Mammary epithelial cell (primary cell): ENCODE measurements at places on chromosomes 5 and 9. TPM values are rescaled to one million over a fixed set of nuclear protein-coding genes. Genes with fewer than 3 reads are reported as not detected.

GRCh38 chr9:129264388-129264787, 86.3 kb upstream of the IER5L start:
- DNase-seq: no peak

TRAF1 gene
- total RNA-seq: 1.0 TPM

DNA sequence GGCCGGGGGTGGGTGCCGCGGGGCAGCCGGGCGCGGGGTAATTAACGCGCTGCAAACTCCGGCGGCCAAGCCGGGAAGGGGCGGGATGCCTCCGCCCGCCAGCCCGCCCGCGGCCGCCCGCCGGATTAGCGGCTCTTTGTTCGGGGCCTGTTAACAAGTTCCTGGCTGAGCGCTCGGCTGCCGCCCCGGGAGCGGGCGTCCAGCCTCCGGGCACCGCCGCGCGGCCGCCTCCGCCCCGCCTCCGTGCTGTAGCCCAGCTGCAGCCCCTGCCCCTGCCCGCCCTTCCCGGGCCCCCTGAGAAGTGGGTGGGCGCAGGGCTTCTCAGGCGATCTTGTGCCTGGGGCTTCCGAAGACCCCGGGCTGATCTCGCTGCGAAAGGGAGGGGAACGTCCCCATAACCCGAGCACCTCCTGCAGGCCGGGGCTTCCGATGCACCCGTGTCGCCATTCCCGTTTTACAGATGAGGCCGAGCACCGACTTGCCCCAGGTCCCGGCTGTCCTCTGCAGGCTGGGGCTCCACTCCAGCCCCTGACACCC, 7.5 kb downstream of the UNC5A start:
- DNase-seq: no peak

GRCh38 chr5:176366232-176366894, 1.1 kb downstream of the ARL10 start:
- DNase-seq: no peak

- DNase-seq: no peak
Measured at GRCh38 chr5:122019919-122020590, 58.0 kb downstream of the LOX start.

FAM78A gene
- 0.35 and 0.42 TPM in 2 replicates for total RNA-seq

DNA sequence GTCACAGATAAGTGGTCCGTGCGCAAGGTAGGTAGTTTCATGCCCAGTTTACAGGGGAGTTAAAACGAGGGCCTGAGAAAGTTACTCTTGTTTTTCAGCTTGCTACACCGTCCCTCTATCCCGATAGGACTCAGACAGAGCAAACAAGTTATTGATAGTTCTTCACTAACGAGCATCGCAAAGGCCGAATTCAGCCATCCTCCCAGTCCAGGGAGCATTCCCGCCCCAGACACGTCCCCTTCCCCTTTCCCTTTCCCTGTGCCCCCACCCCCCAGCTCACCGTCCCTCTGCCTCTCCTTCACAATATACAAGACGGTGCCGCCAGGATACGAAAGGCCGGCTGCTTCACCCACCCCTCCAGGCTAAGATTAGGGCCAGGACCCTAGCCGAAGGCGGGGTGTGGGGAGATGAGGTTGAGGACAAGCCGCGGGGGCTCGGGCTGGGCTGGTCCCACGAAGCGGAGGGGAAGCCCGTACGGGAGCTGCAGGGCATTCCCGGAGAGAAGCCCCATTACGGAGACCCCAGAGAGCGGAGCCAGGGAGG, 599 bp downstream of the KIAA1191 start:
- DNase-seq: peak; percentile 23

CYFIP2 gene
- 5.5 TPM for total RNA-seq

TMEM252 gene
- not detected for total RNA-seq

ST8SIA4 gene
- under 0.01 TPM for total RNA-seq

- peak; percentile 77 for DNase-seq
Measured at GRCh38 chr5:119332978-119333401, 22.8 kb upstream of the TNFAIP8 start.

- no peak for DNase-seq
Measured at GRCh38 chr9:78609450-78609849, 312.5 kb downstream of the PSAT1 start.

GRCh38 chr5:30659417-30659816, 534.1 kb upstream of the CDH6 start:
- no peak for DNase-seq

- DNase-seq: no peak
Measured at GRCh38 chr5:135829179-135829578, 5.3 kb upstream of the SLC25A48 start.

CXCL14 gene
- 3.9 and 7.2 TPM in 2 replicates for total RNA-seq

DNA sequence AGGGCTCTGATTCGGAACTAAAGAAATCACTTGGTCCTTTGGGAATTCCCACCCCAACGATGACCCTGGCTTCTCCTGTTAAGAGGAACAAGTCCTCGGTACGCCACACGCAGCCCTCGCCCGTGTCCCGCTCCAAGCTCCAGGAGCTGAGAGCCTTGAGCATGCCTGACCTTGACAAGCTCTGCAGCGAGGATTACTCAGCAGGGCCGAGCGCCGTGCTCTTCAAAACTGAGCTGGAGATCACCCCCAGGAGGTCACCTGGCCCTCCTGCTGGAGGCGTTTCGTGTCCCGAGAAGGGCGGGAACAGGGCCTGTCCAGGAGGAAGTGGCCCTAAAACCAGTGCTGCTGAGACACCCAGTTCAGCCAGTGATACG, 83.4 kb downstream of the GOLPH3 start:
- DNase-seq: no peak

DNA sequence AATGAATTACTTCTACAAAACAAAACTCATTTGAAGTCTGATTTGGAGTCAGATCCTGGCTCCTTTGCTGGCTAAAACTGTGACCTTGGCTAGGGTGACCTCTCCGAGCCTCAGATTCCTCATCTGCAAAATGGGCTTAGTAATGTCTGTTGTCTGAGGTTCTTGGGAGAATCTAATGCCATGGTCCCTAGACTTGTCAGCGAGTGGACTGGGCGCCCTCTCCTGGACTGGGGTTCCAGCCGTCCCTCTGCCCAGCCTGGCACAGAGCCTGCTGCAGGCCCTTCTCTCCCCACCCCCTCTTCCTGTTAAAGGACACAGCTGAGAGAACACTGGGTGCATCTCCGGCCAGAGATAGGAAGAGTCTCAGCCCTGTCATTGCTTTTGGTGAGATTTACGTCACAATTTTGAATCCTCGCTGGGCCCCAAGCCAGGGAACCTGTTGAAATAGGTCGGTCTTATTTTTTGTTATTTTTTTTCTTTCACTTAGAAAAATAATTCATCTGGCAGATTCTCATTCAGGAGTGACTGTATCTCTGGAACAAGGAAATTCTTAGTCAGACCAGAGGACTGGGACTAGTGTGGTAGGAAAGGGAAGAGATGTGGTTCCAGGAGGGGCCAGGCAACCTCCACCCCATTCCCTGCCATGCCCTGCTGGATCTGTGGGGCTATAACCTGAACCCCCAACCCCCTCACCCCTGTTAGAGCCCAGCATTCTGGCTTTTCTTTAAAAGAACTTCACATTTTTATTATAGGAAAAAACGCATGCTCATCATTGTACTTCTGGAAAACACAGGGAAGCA, 48.2 kb upstream of the RPL26L1 start:
- peak; percentile 36 for DNase-seq

GRCh38 chr5:165003283-165003682, 1497.9 kb downstream of the MAT2B start:
- DNase-seq: no peak

GABRA6 gene
- not detected for total RNA-seq

DNA sequence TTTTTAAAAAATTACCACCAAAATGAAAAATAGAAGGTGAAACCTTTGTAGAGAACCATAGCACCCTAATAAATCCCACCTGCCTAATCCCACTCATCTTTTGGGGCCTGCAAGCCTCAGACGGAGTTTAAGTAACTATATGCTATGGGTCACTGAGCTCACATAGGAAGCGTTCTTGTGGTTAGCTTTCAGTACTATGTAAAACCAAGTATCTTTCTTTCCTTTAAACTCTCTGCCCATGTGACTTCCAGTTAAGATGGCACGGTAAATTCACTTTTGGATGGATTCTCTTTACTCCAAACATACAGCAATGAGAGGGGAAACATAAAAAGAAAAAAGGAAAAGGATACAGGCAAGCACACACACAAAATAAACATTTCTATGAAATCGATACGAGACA, 50.9 kb downstream of the FANCC start:
- no peak for DNase-seq

DNA sequence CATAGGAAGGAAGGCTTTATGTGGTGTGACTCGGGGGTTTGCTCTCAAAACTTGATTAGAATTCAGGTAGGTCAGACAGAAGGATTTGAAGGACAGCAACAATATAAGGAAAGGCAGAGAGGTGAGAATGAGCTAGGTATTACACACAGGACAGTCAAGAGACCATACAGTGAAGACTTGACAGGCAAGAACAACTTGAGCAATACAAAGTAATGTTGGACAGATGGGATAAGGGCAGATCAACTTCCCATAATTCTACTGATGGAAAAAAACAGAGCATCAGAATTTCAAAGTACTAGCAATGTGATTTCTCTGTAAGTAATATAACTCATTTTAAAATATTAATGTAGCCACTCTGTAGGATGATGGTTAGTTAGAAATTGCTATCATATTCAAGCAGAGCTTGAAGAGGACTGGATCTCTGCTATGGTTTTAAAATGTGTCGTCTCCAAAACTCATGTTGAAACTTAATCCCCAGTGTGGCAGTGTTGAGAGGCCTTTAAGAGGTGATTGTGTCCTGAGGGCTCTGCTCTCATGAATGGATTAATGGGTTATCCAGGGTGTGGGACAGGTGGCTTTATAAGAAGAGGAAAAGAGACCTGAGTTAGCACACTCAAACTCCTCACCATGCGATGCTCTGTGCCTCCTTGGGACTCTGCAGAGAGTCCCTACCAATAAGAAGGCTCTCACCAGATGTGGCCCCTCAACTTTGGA, 22.4 kb upstream of the HOMER1 start:
- DNase-seq: no peak

FCHO2 gene
- total RNA-seq: 15.5 TPM

DNA sequence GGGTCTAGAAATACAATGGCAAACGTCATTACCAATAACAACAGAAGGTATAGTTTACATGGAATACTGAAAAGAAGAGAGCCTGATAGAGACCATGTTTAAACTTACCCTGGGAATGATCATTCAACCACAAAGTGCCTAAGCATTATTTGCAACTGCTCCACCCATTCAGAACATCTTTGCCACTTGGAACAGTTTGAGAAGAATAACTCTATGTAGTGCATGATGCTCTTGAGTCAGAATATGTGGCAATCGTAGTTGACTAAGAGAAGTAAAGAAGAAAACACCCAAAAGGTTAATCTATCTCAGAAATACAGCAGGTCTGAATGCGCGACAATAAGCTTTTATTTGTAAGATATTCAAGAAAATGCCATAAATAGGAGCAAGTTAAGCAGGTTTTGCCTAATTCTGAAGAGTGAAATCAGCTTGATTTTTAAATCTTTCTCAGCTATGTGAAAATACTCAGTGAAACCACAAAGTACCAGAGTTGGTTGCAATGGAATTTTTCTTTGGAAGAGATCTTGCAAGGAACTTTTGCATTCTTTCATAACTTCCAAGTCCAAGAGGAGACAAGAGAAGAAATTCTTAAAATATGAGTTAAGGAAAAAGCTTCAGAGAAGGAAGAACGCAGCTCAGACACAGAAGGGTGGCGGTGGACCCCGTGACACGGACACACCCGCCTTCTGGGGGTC, 64.3 kb downstream of the HABP4 start:
- peak; percentile 52 for DNase-seq

GRCh38 chr5:1639757-1640156, 116.0 kb upstream of the LPCAT1 start:
- DNase-seq: no peak

GRCh38 chr5:83789371-83789770, 68.7 kb upstream of the HAPLN1 start:
- no peak for DNase-seq

DNA sequence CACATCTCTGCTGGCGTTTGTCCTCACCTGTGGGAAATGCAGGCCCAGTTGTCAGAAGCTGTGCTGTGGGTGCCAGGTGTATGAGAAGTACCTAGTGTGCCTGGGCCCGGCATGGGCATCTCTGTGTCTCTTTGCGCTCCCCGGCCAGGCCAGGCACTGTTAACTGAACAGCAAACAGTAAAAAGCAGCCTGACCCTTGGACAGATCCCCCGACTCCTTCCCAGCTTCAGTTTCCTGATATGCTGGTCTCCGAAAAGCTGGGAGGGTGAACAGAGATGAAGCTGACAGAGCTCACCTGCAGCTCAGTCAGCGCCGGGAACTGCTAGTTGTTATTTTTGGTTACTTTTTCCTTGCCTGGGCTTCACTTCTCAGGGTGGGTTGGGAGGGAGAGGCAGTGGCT, 28.9 kb downstream of the RXRA start:
- DNase-seq: no peak

DNA sequence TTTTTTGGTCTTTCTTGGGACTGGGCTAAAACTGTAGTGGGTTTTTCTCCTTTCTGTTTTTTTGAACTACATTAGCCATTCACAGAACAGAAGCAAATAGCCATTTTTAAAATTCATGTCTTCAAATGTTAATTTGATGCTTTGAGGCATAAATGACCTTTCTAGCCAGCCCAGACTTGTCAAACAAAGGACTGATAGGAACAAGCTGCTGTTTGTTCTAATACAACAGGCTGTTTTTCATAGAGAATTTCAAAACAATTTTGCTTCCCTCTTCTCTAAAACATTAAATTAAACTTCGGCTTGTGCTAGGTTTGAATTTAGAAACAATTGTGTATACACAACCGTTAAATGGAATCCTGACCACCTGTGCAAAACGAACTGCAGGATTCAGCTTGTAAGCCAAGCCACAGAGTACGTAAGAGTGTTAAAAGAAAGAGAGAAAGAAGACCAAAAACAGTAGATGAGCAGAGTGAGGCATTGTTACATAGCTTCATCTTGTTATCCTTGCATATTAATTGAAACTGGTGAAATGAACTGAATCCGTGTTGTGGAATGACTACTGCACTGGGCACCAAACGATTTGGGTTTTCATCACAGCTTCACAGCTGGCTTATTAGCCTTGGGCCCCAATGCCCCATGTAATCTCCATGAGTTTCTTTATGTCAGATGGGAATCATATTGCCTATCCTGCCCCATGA, 100.0 kb downstream of the ZSWIM6 start:
- peak; percentile 52 for DNase-seq

DNA sequence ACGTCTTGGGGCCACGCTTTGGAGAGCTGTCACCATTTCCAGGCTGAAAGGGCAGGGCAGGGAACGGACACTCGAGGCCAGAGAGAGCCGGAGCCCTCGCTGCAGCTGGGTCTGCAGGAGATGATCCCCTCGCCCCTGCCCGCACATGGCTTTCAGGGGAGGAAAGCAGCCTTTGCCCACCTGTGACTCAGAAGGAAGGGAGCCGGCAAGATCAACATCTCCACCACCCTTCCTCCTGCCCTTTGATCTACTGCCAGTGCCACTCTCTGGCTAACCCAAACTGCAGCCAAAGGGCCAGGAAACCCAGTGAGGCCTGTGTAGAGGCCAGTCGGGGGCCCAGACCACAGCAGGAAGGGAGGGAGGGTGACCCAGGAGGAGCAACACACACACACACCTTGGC, 137.1 kb upstream of the ERCC6L2 start:
- no peak for DNase-seq
